HFF-Myc (cell line): ENCODE measurements at places on chromosomes 16 and 17.
A peak's percentile ranks its signal among the peaks of the same experiment; 100 is the strongest.

GRCh38 chr17:72985882-72986720, 106.4 kb downstream of the SLC39A11 start:
- DNase-seq, result no peak

- DNase-seq, result peak; percentile 15
Measured at GRCh38 chr17:9470171-9470570, 105.4 kb downstream of the STX8 start.

DNA sequence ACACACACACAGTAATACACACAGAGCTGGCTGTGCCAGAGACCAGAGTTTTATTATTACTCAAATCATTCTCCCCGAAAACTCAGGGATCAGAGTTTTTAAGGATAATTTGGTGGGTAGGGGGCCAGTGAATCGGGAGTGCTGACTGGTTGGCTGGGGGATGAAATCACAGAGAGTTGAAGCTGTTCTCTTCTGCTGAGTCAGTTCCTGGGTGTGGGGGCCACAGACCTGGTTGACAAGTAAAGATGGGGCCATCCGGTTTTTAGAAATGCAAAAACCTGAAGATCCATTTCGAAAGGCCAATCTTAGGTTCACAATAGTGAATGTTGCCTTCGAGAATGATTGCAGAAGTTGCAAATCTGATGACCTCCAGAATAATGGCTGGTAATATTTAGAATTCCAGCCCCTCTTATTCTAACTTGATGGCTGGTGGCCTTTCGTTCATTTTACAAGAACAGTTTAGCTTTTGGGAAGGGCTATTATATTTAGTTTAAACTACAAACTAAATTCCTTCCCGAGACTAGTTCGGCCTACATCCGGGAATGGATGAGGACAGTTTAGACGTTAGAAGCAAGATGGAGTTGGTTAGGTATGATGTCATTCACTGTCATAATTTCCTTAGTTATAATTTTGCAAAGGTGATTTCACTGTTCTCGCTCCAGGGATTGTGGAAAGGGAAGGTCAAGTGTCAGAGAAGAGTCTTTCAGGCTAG, 123.2 kb downstream of the KCNJ18 start:
- DNase-seq, result no peak

GRCh38 chr16:83680980-83681379, 126.8 kb upstream of the HSBP1 start:
- DNase-seq, result no peak

GRCh38 chr17:44087319-44087718, 16.8 kb downstream of the G6PC3 start:
- DNase-seq, result no peak

GRCh38 chr16:56866955-56867830, 2.2 kb downstream of the SLC12A3 start:
- peak; percentile 39 for DNase-seq

- no peak for DNase-seq
Measured at GRCh38 chr16:427250-427649, 1.8 kb downstream of the RAB11FIP3 start.

GRCh38 chr17:47776330-47777197, 43.5 kb downstream of the TBX21 start:
- DNase-seq, result peak; percentile 27

GRCh38 chr16:70651524-70651923, 5.2 kb downstream of the IL34 start:
- DNase-seq, result no peak

DNA sequence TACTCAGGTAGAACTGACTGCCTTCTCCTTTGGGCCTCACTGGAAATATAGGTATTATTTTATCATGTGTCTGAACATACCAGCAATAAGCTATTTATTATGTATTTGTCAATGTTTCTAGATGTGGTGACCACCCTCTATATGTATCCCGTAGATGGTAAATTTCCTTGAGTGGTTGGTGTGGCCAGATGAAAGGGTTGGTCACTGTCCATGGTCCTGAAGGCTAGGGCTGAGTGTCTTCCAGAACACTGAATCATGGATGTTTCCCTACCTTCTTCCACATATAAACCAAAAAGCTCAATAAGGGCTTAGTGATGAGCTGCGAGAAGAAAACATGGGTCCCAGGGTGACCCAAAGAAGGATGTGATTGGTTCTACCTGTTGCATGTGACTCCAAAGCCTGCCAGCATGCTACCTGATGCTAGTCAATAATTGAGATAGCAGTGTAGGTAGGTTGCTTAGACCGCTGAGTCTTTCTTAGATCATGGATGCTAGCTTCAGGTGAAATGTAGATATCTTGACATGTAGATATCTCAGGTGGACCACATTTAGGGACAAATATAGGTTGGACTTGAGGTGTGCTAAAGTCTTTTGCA, 150.3 kb downstream of the ASIC2 start:
- peak; percentile 9 for DNase-seq

GRCh38 chr16:29678691-29679267, at the start of gene QPRT:
QPRT (plus strand) TSS chr16:29679180; CDS start chr16:29679198, 18 bp downstream.
- DNase-seq, result peak; percentile 19

DNA sequence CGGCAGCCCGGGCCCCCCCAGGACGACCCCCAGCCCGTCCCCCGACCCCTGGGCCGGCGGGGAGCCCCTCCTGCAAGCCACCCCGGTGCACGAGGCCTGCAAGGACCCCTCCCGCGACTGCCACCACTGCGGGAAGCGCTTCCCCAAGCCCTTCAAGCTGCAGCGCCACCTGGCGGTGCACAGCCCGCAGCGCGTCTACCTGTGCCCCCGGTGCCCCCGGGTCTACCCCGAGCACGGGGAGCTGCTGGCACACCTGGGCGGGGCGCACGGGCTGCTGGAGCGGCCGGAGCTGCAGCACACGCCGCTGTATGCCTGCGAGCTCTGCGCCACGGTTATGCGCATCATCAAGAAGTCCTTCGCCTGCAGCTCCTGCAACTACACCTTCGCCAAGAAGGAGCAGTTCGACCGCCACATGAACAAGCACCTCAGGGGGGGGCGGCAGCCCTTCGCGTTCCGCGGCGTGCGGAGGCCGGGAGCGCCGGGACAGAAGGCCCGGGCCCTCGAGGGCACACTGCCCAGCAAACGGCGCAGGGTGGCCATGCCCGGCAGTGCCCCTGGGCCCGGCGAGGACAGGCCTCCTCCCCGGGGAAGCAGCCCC, 15.6 kb upstream of the ZFPM1 start:
- no peak for DNase-seq

DNA sequence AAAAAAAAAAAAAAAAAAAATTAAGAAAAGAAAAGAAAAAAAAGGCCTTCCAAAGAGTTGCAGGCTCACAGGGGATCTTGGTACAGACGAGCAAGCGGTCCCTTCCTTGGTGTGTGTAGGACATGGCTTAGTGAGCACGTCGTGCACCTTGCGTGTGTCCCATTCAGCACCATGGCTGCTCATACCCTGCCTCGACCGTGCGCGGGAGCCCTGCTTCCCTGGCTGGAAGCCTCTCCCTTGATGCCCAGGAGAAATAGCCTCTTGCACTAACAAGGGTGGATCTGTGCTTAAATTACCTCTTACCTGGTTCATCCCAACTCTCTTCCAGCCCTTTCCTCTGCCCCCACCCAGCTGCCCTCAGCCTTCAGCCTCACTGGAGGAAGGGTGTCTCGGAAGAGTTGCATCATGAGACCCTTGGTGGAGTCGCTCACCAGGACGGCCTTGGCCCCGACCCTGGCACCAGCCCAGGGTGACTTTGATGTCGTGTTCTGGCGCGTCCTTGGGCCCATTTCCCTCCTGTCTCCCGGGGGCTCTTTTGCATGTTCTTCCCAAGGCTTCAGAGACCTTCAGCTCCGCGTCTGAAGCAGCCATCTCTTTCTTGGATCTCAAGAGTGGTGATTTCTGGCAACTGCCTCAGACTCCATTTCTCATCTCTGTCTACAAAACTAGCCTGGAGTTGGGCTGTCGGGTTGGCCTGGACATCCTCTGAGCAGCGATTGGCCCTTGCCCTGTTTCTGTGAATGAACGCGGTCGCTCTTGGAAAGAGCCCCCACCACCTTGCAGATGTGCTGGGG, 127.2 kb downstream of the CMIP start:
- no peak for DNase-seq

DNA sequence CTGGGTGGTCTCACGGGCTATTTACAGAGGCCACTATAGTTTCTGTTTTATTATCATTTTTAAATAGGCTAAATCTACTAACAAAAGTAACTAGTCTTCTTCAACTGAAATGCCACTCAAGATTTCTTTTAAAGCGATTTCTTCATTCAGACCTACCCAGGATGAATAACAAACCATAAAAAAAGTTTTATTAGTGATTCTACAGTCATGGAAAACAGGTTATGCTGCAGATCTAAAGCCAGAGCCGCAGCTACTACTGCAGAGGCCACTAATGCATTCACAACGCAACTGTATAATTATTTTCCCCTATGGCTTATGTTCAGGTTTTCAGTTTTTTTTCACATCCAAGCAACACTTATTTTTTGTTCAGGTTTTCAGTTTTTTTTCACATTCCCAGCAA, 136.2 kb upstream of the AXIN2 start:
- no peak for DNase-seq

DNA sequence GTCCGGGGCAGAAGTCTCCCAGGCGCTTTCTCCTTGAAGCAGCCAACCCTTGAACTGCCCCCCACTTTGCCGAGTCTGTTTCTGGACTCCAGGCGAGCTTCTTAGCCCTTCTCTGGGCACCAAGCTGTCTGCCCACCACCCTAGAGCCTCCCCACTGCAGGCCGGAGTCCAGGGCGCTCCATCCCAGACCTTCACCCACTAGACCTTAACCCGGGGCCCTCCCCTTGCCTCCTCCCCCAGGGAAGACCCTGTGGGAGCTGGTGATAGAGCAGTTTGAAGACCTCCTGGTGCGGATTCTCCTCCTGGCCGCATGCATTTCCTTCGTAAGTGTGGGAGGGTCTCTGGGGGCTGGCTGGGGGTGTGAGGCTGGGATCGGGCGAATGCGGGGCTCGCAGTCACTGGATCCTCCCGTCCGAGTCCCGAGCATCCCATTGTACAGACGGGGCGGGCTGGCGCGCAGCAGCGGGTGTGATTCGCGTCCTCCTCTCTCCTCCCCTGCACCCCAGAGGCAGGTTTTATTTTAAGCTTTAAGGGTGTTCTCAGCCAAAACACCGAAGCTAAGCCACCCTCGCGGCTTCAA, 1.1 kb downstream of the ATP2A1 start:
- DNase-seq, result no peak

DNA sequence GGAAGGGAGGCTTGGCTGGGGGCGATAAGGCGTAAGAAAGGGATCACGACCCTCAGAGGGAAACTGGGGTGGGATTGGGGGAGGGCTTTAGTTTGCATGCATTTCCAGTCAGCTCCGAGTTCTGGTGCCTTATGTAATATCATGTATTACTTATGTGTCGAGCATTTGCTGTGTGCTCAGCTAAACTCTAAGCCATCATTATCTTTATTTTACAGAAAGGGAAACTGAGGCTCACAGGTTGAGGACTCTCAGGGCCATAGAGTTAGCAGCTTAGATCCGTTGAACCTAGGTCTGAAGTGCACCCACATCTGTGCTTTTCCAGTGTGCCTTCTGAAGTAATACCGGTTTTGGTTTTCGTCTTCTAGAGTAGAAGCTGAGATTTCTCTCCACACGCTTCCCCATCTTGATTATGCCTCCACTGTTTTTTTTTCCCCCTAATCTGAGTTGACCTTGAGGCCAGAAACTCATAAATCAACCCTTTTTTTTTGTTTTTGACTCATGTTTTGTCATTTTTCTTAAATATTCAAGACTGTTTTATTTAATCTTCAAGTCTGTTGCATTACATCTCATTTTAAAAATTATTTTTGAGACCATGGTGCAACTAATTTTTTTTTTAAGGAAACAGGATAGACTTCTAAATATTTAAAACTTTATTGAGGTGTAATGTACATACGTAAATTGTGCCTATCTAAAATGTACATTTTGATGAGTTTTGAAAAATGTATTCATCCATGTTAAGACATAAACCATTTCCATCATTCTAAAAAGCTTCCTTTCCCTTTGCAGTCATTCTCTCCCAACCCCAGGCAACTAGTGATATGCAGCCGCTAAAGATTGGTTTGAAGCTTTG, 741 bp downstream of the CYB5B start:
- no peak for DNase-seq

GRCh38 chr16:57104706-57105105, 12.3 kb downstream of the CPNE2 start:
- no peak for DNase-seq

GRCh38 chr17:41504246-41504977, 1.0 kb downstream of the KRT13 start:
- no peak for DNase-seq

GRCh38 chr17:19019041-19019941, 14.7 kb upstream of the FAM83G start:
- no peak for DNase-seq

GRCh38 chr17:6560496-6560895, 4.1 kb upstream of the PITPNM3 start:
- DNase-seq, result no peak

DNA sequence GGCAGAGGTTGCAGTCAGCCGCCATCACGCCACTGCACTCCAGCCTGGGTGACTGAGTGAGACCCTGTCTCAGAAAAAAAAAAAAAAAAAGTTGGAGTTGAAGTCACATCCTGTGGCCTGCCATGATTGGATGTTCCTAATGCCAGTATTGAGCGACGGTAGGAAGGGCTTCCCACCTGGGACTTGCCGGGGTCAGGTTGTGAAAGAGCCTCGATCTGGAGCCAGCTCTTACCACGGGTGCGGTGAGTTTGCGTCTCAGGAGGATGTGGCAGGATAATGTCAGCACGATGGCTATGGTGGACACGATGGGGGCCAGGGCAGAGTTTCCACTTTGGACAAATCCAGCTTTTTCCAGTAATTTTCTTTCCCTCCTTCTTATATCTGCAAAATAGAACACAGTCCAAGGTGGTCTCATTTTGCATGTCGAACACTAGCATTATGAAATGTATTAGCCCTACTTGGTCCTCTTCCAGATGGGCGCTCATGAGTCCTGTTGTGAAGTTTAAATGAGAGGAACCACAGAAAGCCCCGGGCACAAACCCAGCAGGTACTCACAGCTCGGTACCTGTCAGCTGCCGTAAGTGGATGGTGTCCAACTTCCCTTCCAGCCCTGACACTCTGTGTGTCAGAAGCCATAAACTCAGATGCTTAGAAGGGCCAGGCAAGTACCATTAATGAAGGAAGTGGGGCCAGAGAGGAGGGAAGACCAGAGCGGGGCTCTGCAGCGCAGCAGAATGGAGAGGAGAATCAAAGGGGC, 22.2 kb downstream of the ABCC12 start:
- no peak for DNase-seq
